Activated CD8-positive, alpha-beta memory T cell treated with anti-CD3 and anti-CD28 coated beads, Interleukin-2, amount 10 ng/mL, durations not matched to agents 7 days and 5 days (primary cell): ENCODE measurements at places on chromosomes 6 and 20.
A peak's percentile ranks its signal among the peaks of the same experiment; 100 is the strongest.

DNA sequence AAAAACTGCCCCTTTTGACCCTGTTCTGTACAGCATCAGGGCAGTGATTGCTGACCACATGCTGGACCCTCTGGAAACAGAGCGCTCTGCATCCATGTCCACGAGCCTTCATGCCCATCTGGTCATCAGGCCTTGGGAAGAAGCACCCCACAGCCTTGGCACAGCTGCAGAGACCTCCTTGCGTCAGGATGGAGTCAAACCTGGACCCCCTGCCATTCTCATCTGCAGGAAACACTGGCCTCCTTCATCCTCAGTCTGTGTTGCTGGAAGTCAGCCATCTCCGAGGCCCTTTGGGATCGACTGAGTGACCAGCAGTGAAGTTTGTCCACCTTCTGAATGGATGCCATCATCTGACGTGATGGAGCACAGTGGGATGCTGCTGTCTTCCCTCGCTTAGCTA lies 2138.3 kb upstream of the DEFB115 start:
- no peak for DNase-seq

DNA sequence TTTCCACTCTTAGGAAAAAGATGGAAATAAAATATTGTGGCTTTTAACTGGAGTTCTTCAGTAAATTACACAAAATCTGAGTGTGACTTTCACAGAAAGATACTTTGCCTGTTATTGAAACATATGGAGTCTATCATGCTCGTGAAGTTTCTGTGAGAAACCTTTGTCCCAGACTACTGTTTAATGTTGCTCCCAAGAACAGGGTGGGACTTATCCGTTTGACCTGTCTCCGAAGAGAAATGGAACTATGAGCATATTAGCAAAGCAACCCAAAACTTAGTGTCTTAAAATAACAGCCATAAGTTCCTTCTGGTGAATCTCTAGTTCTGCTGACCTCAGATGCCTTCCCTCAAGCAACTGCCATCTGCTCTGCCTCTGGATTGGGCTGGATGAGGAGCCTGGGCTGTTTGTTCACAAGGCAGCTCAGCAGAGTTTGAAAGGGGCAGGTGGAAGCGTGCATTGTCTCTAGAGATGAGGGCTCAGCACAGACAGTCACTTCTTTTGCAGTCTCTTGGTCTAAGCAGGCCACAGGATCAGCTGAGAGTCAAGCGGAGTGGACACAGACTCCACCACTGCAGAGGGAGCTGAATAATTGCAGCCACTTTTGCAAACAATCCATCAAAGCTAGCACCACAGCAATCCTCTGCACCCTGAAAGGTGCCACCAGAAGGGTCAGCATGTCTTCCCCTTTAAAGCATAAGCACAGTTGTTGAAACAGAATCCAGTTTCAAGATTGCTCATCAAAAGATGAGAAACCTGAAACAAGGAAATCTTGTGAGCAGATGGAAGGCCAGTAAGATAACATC lies 52.8 kb downstream of the MYB start:
- peak; percentile 44 for DNase-seq

DNA sequence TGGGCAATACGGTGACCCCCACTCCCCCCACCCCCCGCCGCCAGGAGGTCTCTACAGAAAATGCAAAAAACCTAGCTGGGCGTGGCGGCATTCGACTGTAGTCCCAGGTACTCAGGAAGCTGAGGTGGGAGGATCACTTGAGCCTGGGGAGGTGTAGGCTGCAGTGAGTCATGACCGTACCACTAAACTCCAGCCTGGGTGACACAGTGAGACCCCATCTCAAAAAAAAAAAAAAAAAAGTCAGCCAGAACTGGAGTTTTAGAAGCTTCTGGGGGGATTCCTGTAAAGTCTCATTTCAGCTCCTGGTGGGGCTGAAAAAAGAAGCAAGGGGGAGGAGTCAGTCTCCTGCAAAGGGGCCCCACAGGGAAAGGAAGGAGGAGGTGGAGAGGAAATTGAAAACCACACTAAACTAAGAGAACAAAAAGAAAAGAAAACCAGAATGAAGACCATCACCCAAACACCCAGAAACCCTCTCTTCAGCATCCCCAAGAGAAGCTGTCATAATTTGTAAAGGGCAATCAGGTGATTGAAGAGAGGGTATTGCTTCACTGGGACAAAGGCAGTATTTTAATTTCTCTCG lies 50.4 kb downstream of the NOL4L start:
- DNase-seq = peak; percentile 69

DNA sequence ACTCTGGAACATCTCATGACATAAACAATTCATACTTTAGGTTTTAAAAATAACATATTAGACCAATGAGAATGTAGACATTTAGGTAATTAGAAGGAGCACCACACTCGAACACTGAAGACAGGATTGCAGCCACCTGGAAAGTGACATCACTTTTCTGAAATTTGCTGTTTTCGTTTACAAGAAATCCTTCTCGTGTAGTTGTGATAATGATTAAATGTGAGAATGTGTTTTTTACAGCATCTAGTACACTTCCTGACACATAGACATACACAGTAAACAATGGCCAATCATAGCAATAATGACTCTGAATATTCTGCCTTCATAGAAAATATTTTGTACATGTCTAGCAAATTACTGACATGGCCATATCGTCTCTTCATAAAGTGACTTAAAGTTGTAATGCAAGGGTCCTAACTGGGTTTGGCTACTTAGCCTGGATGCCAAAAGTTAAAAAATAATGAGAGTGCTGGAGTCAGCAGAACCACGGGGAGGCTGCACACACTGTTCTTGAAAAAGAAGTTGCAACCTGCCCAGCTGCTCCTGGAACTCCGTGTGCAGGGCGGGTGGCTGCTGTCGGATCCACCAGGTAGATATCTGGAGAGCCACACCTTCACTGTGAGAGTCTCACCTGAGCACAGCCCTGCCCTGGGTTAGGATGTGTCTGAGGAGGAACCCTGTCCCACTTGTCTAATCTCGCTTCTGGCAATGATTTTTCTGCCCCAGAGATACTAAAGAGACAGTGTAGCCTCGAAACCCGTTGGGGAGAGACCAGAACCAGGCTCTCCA lies 212.9 kb downstream of the QKI start:
- no peak for DNase-seq

DNA sequence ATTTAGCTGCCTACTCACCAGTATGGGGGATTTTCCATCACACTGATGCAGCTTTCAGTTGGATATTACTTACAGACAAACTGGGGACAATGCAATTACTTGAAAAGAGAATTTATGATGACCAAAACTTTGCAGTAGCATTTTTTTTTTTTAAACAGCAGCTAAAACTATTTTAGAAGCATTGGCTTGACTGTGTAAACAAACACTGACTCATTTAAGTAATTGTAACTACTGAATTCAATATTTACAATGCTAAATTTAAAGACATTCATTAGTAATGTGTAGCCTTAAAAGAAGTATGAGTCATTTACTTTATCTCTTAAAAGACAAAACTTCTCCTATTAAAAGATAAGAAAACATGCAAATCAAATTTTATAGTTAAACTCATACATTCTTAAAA lies 295.9 kb upstream of the FERMT1 start:
- DNase-seq = no peak

DNA sequence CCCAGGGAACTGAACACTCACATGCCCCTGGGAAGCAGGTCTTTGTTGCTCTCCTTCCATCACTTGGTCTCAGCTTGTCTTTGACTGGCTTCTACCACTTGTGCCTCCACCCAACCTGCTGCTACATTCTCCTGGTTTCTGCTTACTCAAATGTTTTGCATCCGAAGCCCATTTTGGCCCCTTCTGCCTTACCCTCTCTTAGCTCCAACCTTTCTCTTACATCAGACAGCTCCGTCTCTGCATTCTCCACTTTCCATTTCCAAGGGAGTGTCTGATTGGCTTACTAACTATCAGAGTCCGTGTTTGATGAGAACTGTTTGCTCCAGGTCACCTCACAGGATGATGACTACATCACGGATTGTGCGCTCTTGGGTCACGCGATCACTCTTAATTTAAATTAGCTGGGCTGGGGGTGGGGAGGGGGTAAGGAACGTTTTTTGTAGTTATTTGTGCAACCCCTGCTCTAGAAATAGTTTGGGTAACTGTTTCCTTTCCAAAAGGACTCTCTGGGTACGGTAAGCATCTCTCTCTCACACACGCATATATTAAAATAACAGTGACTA lies 844 bp upstream of the ABRACL start:
- peak; percentile 70 for DNase-seq

GRCh38 chr6:16651871-16652270 lies 109.4 kb downstream of the ATXN1 start:
- no peak for DNase-seq

GRCh38 chr6:13511913-13512717 lies 24.7 kb upstream of the GFOD1 start:
- DNase-seq = no peak

DNA sequence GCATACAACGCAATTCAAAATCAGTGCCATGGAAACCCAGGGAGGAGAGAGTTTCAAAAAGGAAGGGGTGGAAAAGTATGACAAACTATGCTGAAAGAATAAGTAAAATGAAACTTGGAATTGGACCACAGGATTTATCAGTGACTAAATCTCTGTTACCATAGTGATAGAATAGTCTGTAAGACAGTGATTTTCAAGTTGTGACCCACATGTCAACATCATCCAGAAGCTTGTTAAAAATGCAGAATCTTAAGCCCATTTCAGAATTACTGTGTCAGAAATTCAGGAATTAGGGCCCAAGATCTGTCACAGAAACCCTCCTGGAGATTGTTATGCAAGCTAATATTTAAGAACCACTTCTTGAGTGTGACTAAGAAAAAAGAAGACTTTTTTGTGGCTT lies 417.7 kb upstream of the JAG1 start:
- no peak for DNase-seq

GRCh38 chr20:24051160-24051559 lies 62.6 kb upstream of the GGTLC1 start:
- no peak for DNase-seq

- no peak for DNase-seq
Observed at GRCh38 chr6:89564752-89565427, 73.7 kb downstream of the LYRM2 start.

GRCh38 chr6:90328004-90328403 lies 31.4 kb upstream of the BACH2 start:
- DNase-seq = no peak

GRCh38 chr6:159720708-159721107 lies 6.6 kb upstream of the WTAP start:
- DNase-seq = no peak

- DNase-seq = no peak
Observed at GRCh38 chr6:5486214-5486613, 224.9 kb downstream of the FARS2 start.

GRCh38 chr6:165448210-165448609 lies 138.8 kb upstream of the C6orf118 start:
- DNase-seq = no peak

DNA sequence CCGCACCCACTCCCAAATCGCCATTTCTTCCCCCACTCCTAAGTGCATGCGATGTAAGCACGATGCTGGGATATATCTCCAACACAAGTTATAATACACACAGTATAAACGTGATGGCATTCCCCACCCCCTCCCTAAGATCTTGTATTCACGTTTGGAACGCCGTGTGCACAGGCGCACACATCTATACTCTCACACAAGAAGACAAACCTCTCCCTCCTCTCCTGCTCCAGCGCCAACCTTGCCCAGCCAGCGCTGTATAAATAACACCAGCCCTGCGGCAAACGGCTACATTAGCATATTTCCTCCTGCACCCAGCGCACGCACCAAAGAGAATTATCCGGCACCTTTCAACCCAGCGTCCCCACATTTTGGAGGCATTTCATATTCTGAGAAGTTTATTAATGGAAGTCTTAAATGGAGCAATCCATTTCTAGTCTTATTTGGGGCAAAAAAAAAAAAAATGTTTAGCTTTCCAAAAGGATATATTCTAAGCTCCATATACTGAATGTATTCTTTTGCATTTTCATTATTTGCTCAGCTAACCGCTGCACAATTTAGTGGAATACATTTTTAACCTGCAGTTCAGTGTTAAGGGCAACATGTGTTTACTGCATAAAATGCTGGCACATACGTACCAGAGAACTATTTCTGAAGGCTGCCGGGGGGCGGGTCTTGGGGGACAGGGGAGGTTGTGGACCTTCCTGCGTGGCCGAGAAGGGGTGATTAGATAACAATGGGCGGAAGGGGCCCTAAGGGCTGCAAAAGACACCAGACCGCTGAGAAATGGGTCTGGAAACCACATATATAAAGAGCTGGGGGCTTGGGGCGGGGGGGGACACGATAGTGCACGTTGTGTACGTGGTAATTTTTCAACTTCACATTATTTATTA lies 1.1 kb upstream of the SLC22A23 start:
- no peak for DNase-seq

DNA sequence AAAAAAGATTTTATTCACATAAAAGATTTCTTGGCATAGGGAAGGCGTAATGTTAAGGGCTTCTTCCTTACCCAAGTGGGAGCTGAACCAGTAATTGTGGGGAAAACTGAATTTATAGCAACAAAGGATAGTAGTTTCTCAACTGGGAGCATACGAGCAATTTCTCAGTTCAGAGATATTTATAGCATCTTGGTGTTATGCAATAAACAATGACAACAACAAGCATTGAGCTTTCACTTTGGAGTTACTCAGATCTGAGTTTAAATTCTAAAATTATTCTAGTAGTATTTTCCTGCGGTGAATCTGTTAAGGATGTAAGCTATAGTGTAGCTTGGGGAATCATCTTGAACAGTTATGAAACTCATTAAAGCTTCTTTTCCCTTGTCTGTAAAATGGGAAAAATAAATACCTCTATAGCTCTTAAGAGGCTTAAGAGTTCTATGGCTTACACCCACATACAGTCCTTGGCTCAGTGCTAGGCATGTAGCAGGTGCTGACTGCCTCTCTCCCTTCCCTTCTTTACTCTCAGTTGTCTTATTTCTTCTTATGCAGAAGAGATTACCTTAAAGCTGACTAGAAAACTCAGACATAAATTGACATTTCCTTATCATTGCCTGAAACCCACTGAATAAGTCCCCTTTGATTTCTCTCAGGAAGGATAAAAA lies 58.8 kb downstream of the SAMD5 start:
- DNase-seq = no peak

DNA sequence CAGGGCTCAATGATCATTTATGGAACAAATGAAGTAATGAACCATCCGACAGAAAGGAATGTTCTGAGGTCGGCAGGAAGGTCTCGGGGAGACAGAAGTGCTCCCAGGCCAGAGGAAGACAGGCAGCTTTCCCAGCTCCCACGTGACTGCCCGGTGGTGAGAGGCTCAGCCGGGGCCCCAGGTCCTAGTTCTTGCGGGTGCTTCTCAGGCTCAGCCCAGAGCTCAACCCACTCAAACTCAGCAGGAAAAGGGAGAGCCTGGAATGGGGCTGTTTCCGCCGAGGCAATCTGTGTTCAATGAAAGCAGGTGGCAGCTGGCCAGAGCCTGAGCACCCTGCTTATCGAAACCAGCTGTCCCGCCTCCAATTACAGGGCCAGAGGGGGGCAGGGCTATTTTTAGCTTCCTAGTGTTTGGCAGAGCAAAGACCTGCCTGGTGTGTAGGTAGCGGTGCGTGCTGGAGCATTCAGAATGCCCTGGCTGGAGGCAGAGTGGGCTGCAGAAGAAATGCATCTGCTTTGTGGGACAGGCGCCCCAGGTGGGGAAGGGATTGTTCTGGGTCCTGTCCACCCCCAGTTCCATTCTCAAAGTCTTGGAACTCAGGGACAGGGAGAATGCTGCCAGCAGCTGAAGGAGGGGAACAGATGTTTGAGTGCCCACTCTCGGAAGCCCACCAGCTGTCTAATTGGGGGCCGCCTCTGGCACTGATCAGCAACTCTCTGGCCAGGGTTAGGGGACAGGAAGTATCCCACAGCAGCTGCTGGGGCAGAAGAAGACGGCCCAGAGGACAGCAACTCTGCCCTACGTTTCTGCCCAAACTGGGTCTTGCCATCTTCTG lies 145.1 kb downstream of the PREX1 start:
- no peak for DNase-seq

- DNase-seq = no peak
Observed at GRCh38 chr6:747921-748320, 55.0 kb upstream of the EXOC2 start.
